ENCODE measurements at places on chromosomes 1 and 21. TPM values are rescaled to one million over a fixed set of nuclear protein-coding genes. Genes with fewer than 3 reads are reported as not detected.

DNA sequence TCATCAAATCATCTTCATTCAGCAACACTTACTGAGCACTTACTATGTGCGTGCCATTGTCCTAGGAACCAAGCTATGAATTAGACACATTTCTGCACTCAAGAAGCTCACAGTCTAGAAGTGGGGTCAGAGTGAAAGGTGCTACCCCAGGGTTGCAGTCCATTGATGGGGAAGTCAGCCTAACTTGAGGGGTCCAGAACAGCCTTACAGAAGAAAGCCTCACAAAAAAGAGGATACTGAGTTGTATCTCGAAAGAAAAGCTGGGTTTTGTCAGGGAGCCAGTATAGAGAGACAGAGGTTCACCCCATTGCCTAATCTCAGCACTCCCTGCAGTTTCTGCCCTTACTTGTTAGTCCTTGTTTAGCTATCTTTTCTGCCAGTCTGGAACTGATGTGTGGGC lies 153.1 kb upstream of the JUN start:
- no peak for DNase-seq

GRCh38 chr1:200739702-200740570 lies 1.2 kb downstream of the CAMSAP2 start:
- DNase-seq: peak; percentile 46

DNA sequence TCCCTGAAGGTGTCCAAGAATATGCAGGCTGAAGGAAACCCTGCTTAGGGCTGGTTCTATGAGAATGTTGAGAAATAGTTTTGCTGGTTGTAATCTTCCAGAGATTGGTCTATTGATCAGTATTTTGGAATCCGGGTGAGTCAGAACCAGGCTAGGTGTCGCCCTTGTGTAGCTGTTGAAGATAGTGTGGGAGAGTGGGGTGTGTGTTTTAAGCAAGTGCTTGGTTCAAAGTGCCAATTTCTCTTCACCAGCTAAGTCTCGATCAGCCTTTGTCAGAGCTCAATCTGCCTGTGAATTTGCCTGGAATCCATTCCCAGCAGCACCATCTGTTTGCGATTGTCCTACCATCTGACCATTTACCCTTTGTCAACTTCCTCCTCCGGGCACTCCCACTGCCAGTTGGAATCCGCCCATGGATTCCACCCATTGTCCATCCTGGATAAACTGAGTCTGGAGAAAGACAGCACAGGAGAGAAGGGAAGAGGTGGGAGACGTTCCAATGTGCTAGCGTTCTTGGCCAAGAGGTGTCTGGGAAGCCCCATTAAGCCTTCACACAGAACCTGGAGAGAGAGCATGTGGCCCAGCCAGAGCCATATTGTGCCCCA lies 59.4 kb upstream of the CYP2J2 start:
- no peak for DNase-seq

- no peak for DNase-seq
Measured at GRCh38 chr1:155173478-155174323, at the start of gene TRIM46. Gene TRIM46, plus strand, starts transcription at chr1:155173849. Its CDS starts 118 bp downstream, at chr1:155173967.

DNA sequence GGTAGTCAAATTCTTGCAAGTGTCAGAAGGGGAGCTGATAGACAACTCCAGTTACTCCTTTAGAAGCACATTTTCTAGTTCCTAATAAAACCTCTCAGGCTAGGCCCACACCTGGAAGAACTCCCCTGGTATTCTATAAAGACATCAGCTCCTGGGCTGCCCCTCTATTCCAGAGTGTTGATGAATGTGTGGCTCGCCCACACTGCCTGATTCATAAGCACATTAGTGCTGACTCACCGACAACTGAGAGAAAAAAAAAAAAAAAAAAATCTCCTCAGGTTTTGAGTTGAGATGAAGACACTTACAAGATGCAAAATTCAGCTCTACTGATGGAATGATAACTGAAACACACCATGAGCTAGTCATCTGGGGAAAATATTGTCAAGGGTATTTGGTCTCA lies 188.1 kb downstream of the TNR start:
- no peak for DNase-seq

- peak; percentile 12 for DNase-seq
Measured at GRCh38 chr1:25126562-25126961, 105.7 kb downstream of the SYF2 start.

DNA sequence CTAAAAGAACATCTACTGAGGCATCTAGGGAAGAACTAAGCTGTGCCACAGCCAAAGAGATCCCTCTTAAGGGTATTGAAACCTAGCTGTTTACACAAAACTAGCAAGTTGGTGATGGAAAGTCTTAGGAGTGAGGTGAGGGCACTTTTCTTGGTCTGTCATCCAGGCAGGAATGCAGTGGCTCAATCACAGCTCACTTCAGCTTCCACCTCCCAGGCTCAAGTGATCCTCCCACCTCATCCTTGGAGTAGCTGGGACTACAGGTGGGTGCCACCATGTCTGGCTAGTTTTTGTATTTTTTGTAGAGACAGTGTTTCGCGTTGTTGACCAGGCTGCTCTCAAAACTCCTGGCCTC lies 2.4 kb downstream of the PLEKHO1 start:
- no peak for DNase-seq

GRCh38 chr1:64062941-64063581 lies 140.4 kb upstream of the UBE2U start:
- no peak for DNase-seq

DNA sequence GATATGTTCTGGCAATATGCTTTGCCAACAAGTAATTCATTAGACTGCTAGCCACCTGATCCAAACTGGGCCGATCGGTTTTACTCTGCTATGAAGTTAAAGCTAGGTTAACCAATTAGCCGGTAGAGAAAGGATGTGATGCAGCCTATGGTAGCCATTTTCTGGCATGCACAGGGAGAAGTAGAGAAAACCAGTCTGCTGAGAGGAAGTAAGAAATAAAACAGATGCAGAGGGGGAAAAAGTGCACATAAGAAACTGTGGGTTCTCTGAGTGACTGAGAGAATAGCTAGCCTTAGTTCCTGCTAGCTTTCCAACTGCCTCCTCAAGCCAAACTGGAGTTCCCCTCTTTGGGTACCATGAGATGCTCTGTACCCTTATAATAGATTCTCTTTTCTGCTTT lies 52.8 kb downstream of the ARID4B start:
- DNase-seq: no peak

DNA sequence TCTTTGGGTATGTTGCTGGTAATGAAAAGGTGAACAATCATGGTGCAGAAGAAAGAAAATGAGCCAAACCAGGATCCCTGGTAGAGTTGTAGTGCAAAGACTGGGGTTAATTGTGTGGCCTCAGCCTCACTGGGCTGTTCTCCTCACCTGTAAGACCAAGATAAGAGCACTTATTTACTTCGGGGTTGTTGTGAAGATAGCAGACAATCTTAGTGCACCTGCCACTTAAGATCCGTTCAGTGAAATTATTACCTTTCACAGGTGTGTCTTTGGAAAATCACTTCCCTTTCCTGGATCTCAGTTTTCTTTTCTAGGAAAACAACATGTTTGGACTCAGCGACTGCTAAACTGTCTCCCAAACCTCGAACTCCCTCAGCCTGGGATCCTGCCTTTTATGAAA lies 1.3 kb upstream of the FGGY start:
- DNase-seq: no peak

DNA sequence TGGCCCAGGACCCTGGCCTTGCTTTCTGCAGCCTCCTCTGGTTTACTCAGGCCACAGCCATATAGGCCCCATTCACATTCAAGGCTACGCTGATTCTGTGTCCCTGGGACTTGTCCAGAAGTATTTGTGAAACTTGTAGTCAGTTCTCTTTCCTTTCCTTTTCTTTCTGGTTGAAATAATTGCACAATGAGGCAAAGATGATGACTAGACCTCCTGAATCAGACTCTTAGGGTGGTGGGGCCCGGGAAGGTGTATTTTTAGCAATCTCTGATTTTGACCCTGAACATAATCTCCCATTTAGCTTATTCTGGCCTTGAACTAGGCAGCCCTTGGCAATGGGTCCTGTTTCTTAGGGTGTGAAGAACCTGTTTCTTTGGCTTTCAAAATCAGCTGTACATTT lies 39.9 kb downstream of the STUM start:
- DNase-seq: no peak

DNA sequence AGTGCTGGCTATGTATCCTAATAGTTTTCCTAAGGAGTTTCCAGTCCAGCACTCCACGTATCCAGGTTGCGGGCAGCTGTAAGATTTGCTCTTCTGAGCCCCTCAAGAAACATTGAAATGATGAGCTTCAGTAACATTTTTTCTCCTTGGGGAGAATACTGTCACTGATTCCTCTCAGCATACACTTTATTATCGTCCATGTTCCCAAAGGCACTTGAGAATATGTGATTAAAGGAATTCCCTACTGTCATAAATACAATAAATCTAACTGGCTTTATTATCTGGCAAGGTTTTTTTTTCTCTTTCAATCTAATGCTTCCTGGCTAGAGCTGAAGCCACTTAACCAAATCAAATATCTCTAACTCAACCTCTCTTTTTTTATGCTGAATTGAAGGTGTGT lies 359.2 kb upstream of the PKN2 start:
- no peak for DNase-seq

The USP25 gene
- 37.0 TPM for total RNA-seq
